ENCODE measurements at places on chromosomes 12 and 14. TPM values are rescaled to one million over a fixed set of nuclear protein-coding genes. Genes with fewer than 3 reads are reported as not detected.

DNA sequence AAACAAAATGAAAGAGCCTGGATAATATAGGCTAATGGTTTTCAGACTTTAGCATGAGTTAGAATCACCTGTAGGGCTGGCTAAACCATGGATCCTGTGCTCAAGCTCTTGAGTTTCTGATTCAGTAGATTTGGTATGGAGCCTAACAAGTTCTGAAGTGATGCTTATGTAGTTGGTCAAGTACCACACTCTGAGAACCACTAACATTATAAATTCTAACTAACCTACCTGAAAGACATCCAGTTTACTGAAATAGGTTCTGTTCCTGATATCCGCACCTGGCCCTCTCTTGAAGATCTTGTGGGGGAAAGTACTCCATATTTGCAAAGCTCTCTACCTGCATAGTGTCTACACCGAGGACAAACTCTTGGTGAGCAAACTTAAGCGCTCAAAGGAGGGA, 59.4 kb upstream of the VSX2 start:
- DNase-seq: no peak

DNA sequence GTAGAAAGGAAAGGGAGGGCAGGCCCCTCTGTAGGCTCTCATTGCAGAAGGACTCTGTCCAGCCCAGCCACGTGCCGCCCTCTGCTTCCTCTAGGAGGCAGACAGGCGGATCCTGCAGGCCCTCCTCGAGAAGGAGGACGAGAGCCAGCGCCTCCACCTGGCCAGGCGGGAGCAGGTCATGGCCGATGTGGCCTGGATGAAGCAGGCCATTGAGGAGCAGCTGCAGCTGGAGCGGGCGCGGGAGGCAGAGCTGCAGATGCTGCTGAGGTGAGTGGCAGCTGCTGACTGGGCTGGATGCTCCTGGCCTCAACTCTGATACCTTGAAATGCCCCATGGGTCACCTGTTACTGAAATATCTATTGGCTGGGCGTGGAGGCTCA, 10.9 kb downstream of the TCHP start:
- no peak for DNase-seq

- DNase-seq: no peak
Observed at GRCh38 chr12:68483592-68484383, 126.9 kb upstream of the RAP1B start.

Gene TTC7B
- not detected for polyA plus RNA-seq

DNA sequence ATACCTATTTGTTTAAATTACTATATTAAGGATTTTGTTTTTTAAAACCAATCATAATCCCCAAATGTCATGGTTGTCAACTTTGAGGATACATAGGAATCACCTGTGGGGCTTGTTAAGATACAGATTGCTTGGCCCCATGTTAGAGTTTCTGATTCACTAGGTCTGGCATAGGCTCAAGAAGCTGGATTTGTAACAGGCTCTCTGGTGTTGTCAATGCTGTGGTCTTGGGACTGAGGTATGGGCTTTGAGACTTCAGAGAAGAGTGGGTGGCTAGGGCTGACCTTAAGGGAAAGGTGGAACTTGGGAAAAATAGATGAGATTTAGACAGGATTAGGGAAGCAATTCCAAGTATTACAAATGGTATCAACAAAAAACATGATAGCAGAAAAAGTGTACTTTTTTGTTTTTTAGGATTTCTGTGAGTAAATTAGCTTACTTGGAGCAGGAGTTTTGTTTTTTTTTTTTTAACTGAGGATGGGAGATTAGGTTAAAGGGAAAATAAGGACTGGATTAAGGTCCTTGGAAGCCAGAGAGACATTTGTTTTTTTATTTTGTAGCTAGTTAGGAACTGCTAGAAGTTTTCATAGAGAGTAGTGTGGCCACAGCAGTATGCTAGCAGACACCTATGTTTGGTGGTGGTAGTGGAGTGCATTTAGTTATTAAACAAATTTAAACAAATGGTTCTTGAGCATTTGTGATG, 88.6 kb downstream of the RAD51B start:
- no peak for DNase-seq

All from naive B cell (primary cell).